ENCODE measurements at places on chromosomes 4 and X. TPM values are rescaled to one million over a fixed set of nuclear protein-coding genes. Genes with fewer than 3 reads are reported as not detected.
A peak's percentile ranks its signal among the peaks of the same experiment; 100 is the strongest.

- no peak for DNase-seq
Observed at GRCh38 chrX:54695816-54696487, 102.1 kb downstream of the ITIH6 start.

DNA sequence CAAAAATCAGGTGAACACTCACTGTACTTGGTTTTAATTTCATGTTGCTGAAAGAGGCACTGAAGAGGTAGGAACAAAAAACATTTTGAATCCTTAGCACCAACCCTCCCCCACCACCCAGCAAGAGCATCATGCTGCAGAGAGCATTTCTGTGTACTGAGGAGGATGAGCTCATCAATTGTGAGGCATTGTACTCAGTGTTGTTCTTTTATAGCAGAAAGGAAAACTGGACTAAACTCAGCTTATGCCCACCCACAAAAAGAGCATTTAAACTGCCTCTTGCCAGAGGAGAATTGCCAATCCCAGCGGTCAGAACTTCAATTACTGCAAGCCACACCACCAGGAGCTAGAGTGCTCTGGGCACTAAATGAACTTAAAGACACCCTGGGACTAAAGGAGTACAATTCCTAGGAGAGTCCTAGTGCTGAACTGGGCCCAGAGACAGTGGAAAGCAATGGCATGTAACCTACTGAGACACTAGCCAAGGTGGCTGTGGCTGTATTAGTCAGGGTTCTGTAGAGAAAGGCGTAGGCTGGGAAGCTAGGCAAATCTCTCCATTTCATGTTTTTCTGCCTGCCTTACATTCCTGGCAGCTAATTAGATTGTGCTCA, 280.7 kb upstream of the KLHL4 start:
- no peak for DNase-seq

NLRP2B gene
- not detected for polyA plus RNA-seq

GRCh38 chrX:3046253-3047240, 5.3 kb downstream of the ARSF start:
- no peak for DNase-seq

ATP2B3 gene
- polyA plus RNA-seq = not detected

DNA sequence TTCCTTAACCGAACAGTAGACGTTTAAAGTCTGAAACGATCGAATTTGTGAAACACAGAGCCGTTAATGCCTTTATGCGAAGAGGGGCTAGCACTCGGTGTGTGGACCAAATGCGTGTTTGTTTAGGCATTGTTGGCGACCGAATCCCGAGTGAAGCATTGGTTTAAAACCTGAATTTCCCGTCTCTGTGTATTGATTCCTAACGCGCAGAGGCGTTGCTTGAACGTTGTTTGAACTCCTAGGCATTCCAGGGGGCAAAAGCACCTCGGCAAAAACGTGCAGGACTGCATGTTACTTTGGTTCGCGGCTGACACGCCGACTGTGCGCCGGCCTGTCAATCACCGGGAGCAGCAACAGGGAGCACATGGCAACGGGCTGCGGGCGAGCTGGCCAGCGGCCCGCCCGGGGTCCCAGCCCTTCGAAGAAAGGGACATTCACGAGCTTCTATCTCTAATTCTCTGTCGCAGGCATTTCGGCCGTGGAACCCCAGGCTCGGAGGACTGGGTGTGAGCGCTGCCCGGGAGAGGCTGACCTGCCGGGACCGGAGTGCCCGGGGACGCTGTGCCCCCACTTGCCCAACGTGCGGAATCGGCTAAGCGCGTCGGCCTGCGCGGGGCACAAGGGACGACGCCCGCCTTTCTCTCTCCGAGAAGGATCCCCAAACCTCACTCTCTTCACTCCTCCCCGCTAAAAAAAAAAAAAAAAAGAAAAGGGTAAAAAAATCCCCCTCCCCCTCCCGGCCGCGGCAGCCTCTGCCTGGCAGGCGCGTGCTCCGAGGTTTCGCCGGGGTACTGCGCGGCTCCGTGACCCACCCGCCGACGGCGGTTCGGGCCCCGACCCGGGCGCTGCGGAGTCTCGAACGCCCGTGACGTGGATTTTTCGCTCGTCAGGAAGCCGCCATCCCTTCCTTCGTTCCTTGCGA, 810 bp downstream of the SPRY1 start:
- peak; percentile 65 for DNase-seq

DNA sequence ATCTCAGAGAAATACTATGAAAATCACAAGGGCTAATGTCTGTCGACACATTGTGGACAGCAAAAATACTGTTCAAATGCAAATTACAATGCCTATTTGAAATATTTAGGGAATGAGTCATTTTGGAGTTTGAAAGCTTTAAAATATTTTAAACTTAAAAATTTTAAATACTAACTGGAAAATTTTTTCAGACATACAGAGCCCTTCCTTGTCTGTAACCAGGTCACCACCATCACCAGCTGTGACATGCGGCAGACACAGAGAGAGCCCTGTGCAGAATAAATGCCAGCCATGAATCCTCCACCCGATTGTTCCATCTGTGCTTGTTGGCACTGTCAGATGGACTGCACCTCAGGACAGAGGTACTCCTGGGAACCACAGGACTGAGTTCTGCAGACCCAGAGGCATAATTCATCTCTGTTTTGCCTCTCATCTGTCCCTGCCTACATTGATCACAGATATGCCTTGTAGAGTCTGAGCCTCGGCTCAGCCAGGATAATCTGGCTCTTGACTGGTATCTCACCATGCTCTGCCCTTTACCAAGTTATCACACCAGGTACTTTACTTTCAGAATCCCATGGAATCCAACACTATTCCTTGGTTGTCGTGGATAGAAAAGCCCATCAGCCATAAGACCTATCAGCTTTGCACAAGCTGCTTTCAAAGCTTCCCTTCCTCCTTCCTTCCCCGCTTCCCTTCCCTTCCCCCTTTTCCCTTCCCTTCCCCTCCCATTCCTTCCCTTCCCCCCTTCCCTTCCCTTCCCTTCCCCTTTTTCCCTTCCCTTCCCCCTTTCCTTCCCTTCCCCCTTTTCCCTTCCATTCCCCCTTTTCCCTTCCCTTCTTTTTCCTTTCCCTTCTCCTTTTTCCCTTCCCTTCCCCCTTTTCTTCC, 67.2 kb downstream of the TBC1D9 start:
- DNase-seq = no peak

DDX53 gene
- polyA plus RNA-seq = not detected

DNA sequence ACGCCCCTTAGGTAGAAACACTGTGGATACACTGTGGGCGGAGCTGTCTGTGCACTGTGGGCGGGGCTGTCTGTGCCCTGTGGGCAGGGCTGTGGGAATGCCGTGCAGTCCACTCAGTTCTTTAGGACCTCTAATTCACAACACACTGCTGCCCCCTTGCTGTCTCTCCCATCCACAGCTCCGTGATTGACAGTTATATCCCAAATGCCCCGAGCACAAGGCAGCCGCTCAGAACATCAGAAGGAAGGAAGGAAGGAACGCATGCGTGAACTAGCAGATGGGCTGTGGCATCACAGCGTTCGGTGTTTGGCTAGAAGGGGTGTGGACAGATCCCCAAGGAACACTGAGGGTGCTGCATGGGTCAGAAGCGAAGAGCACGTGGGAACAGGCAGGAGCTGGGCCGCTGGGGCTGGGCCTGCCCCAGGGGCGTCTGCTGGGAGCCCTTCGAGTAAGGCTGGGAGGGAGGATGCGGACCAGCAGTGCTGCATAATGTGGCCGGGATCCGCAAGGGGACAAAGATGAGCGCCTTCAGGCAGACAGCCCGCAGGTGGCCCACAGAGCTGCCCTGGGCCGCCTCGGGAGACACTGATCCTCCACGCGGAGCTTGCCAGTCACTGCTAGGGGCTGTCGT, 29.8 kb downstream of the ACOX3 start:
- peak; percentile 33 for DNase-seq

DNA sequence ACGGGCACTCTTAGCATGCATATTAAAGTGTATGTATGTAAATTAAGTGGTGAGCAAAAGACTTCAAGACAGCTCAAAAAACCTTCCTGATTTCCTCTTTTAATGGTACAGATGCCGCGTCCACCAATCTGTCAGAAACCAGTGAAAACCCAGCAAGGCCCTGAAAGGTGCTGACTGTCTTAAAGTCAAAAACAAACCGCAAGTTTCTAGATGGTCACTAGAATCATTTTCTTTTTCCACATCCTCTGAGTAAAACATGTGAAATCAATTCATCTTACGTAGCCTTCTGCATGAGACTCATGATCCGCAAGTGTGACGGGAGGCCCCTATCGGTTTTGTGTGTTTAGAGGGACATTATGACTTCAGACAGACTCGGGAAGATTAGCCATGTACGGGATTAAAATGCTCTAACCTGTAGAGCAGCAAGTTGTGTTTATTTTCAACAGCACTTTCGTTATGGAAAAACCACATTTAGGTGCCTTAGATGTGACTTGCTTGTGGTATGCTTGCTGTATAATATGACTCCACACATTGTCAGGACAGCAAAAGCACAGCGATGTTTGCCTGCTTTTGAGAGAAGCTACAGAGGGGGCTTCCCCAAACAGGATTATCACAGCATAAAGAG, 88.2 kb upstream of the STS start:
- DNase-seq = no peak

DNA sequence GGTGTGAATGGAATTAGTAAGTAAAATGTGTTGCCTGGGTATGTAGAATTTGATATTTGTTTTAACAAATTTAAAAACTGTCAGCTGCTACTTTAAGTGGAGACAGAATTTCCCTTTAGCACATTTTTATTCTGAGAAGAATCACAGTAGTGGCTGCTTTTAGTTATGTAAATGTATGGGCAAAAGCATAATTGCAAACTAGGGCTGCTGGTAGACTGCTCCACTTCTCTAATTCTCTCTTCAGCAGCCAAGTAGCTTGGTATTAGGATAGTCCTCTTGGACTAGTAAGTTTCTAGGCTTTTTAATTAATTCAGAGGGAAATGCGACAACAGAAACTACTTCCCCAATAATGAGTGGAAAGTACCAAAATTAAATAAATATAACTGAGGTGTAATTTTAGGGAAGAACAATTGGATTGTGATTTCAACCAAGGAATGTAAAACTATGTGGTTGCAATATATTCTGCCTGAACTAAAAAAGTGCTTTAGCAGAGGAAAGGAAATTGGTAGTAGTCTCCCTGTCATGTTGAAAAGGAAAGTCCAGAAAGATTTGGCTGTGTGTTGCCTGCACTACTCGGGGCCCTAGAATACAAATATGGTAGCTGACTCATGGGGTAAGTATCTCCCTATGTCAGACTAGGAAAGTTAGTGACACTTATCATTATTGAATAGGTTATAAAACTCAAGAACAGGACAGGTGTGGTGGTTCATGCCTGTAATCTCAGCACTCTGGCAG, 9.2 kb upstream of the EIF4E start:
- DNase-seq = peak; percentile 50

DNA sequence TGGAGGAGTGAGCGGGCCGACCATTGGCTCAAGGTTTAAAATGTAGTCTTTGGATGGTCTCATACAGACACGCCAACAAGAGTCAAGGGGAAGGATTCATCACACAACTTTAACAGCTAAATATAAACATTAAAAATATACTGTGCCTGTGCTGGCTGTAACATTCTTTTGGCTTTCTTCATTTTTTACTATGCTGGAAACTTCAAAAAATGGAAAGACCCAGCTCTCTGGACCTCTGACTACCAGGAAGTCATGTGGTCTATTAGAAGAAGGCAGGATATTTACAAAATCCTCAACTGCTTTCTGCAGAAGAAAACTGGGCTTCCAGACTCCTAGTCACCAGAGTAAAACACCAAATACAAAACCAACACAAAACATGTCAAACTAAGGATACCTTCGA, 49.8 kb upstream of the KLF3 start:
- no peak for DNase-seq

GPRASP2 gene
- 4.4 TPM for polyA plus RNA-seq

DNA sequence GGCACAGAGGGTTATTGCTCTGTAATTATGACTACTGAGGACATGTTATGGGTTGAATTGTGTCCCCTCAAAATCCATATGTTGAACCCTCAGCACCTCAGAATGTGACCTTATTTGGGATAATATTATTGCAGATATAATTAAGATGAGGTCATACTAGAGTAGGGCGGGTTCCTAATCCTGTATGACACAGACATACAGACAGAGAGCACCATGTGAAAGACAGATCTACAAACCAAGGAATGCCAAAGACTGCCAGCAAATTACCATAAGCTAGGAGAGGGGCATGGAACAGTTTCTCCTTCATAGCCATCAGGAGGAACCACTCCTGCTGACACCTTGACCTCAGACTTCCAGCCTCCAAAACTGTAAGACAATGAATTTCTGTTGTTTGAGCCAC, 115.2 kb upstream of the OTUD4 start:
- no peak for DNase-seq

- no peak for DNase-seq
Observed at GRCh38 chr4:17152941-17153540, 254.6 kb upstream of the LDB2 start.

- DNase-seq = no peak
Observed at GRCh38 chrX:11259437-11259836, 33.8 kb upstream of the AMELX start.

DNA sequence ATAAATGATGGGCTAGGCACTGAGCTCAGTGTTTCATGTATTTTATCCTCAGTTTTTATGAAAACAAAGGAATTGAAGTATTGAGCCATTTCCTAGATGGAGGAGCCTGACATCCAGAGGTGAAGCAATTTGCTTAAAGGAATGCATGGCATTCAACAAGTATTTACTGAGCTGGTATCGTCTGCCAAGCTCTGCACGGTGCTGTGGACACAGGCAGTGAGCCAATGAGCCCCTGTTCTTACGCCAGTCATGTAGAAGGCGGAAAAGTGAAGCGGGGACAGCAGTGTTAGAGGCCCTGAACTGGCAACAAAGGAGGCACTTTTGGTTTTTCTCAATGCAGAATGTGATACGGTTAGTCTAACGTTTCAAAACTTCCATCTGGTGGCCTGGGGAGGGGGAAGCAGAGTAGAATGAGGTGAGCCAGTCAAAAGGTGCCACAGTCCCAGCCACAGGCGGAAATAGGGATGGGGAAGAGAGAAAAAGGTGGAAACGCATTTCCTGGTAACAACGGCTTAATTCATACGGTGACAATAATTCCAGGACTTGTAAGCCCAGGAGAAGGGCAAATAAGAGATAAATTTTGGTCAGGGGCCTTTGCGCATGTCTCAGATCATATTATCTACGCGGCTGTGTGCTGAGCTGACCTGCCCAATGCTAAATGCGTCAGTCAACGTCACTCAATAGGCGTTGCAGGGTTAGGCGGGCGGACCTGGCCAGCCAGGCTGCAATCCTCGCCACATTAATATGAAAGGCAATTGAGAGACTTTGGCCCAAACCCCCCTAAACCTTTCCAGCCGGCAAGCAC, 133.9 kb downstream of the AFAP1 start:
- DNase-seq = peak; percentile 55

DNA sequence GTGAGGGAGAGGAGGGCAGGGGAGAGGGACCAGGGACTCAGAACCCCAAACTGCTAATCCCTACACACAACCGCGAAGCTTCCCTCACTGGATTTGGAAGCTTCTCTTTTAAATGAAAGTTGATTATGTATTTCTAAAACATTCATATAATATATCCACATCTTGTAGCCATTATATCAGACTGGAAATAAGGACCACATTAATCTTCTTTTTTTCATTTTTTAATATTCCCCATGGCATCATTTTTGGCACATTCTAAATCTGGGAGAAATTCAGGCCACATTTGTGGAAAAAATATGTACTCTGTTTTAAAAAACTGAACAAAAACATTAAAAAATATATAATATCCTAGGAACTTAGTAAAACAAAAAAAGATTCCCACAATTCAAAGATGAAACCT, 97.8 kb downstream of the AFAP1 start:
- no peak for DNase-seq

Measured in mammary epithelial cell (primary cell).